ENCODE measurements at places on chromosomes 11 and 22. TPM values are rescaled to one million over a fixed set of nuclear protein-coding genes. Genes with fewer than 3 reads are reported as not detected.

Gene SCGB1A1
- total RNA-seq: not detected

Gene ETS1
- 92.2 TPM for total RNA-seq

Gene CTSW
- not detected for total RNA-seq

Gene NXPE2
- total RNA-seq: not detected

Gene TMEM138
- 13.3 TPM for total RNA-seq
